ENCODE measurements at places on chromosomes 13 and 19.

DNA sequence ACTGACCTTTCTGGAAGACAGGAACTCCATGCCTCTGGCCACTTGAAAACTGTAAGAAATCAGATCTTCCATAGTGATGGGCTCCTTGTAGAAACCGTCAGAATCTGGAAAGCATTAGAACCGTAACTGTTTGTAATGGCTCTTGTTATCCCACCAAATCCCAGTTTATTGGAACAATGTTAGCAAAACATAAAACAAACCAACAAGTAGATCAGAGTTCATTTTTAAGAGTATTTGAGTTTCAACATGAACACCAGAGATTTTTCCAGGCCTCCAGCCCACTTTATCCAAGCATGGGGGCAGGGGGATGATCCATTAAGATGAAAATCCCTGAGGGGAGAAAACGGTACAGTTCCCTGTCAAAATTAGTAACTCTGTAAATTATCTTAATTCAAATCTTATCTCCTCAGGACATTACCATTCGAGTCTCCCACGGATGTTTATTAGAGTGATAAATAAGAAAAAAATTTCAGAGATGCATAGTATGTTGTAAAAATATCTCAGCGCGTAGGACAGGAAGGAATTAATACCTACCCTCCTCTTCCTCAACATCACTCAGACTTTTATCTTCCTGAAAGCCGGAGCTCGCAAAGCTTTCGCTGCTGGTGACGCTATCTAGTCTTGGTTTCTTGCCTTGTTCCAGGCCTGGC lies 172.5 kb downstream of the FLT1 start:
- DNase-seq, result no peak
- no peak overlapping the region for H3K27ac ChIP-seq
- no peaks in the 10 kb centered on the region for H3K27me3 ChIP-seq

DNA sequence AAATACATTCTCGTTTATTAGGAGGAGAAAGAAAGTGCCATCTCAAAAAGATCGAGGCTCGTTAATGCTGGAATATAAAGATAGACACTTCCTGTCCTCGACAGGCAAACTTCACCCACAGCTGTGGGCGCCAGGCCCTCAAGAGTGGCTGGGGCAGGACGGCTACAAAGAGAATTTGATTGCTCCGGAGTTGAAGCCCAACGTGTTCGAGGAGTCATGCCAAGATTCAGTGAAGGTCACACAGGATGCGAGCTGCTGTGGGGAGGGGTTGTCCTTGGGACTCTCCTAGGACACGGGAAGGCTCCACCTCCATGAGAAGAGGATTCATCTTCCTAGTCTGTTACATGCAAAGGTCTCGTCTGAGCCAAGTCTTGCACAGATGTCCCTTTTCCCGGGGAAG lies 16.3 kb upstream of the PTPRS start:
- no peaks in the 10 kb centered on the region for H3K4me1 ChIP-seq
- H3K27me3 ChIP-seq, result peaks cover 84% of the 10 kb centered on the region
- no peak overlapping the region for H3K27ac ChIP-seq
- H3K4me3 ChIP-seq, result no peak overlapping the region
- DNase-seq, result no peak

GRCh38 chr13:93244141-93244917 lies 17.7 kb downstream of the GPC6 start:
- no peaks in the 10 kb centered on the region for H3K27me3 ChIP-seq
- peaks cover 7% of the 10 kb centered on the region for H3K4me1 ChIP-seq
- peak overlapping the region; percentile 63 for H3K27ac ChIP-seq
- H3K36me3 ChIP-seq, result no peaks in the 10 kb centered on the region
- peak overlapping the region; percentile 58 for H3K4me3 ChIP-seq

DNA sequence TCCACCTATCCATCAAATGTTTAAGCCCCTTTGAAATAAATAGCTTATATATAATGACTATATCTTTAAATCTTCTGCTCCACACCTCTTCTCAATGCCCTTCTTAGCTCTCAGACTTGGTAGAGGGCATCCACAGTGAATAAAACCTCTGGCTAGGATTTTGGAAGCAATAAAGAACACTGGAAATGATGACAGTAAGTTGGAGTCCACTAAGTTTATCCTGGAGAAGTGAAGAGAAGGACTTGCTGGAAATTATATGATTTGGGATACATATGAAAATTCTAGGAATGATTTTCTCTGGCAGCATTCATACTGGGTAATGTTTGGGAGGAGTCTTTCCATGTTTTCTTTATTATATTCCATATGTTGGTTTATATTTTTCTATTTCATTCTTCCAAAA lies 133.5 kb upstream of the KL start:
- no peak overlapping the region for H3K27ac ChIP-seq
- H3K27me3 ChIP-seq, result no peaks in the 10 kb centered on the region
- H3K4me1 ChIP-seq, result no peaks in the 10 kb centered on the region

DNA sequence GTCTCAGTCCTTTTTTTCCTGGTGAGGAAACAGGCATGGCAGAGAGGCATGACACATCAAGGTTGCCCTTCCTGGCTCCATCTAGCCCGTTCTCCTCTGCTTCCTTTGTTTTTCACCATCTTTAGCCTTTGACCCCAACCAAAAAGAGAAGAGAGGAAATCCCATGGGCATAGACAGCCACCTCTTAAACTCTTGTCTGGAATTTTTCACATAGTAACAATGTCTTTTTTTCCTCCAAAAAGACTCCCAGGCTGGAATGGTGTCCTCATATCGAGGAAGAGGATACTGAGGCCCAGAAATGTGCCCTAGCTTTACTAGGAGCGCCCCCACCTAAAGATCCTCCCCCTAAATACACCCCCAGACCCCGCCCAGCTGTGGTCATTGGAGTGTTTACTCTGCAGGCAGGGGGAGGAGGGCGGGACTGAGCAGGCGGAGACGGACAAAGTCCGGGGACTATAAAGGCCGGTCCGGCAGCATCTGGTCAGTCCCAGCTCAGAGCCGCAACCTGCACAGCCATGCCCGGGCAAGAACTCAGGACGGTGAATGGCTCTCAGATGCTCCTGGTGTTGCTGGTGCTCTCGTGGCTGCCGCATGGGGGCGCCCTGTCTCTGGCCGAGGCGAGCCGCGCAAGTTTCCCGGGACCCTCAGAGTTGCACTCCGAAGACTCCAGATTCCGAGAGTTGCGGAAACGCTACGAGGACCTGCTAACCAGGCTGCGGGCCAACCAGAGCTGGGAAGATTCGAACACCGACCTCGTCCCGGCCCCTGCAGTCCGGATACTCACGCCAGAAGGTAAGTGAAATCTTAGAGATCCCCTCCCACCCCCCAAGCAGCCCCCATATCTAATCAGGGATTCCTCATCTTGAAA lies at the start of gene GDF15:
TSS of gene GDF15 (plus strand) at position 484 of the 868 bp plus-strand sequence. CDS start at position 516, 32 bp downstream.
- H3K4me1 ChIP-seq, result peaks cover 20% of the 10 kb centered on the region
- peak; percentile 80 for DNase-seq
- no peaks in the 10 kb centered on the region for H3K36me3 ChIP-seq
- H3K4me3 ChIP-seq, result no peak within 1 kb of the TSS
- no peaks in the 10 kb centered on the region for H3K27me3 ChIP-seq

DNA sequence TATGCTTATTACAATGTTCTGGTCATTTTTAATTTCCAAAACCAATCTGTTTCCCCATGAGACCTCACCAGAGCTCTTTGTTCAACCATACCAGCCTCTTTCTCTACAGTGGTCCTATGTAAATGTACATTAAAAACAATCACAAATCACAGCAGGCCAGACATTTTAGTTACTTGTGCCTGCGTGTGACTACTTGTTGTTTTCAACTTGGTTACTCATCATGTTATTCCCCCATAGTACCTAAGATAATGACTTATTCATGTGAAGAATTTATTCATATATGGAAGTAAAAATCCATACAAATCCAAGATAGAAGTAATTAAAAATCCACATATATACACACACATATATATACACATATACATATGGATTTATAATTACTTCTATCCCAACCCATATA lies 379.6 kb downstream of the SLITRK6 start:
- H3K36me3 ChIP-seq, result no peaks in the 10 kb centered on the region
- H3K27me3 ChIP-seq, result no peaks in the 10 kb centered on the region
- H3K4me1 ChIP-seq, result no peaks in the 10 kb centered on the region

DNA sequence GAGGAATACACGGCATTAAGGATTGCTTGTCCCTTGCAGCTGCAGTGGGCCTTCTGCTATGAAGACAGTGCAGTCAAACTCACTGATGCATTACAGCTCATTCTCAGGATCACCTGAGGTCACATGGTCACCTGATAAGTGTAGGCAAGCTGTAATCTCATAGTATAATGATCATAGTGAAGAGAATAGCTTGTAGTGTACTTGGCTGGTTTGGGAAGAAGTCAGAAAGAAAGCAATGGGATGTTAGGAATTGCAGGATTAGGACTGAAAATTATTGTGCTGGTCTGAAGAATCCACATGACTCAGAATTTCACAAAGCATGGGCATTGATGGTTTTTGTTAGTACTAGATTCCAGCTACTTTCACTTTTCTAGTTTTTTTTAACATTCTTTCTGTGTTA lies 76.7 kb downstream of the MBNL2 start:
- no peak for DNase-seq
- H3K36me3 ChIP-seq, result no peaks in the 10 kb centered on the region
- H3K4me3 ChIP-seq, result no peak overlapping the region
- H3K27ac ChIP-seq, result no peak overlapping the region
- no peaks in the 10 kb centered on the region for H3K27me3 ChIP-seq

DNA sequence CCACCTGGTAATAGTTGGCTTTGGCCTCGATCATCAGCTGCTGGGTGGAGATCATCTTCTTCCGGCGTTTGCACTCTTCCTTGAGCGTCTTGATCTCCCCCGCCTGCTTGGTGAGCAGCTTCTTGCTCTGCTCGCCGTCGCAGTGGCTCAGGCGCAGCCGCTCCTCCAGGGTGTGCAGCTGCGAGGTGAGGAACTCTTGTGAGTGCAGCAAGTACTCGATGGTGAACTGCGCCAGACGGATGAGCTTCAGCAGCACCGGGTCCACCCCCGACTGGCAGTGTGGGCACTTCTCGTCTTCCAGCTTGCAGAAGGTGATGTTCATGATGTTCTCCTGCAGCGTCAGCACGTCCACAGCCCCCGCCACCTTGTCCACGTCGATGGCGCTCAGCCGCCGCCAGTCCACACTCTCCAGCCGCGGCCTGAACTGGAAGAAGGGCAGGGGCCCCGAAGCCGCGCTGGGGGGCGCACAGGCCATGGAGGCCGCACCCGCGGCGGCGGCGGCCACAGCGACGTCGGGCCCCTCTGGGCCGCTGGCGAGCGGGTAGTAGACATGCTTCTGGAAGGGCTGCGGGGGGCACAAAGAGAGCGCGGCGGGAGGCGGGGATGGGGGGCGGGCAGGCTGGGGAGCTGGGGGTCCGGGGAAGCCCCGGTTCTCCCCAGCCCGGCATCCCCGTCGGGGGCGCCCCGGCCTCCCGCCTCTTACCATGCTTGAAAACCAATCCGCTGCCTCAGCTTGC lies 3.0 kb downstream of the DZIP1 start:
- H3K4me3 ChIP-seq, result peak overlapping the region; percentile 70
- H3K27me3 ChIP-seq, result no peaks in the 10 kb centered on the region
- no peak for DNase-seq
- peaks cover 22% of the 10 kb centered on the region for H3K4me1 ChIP-seq

DNA sequence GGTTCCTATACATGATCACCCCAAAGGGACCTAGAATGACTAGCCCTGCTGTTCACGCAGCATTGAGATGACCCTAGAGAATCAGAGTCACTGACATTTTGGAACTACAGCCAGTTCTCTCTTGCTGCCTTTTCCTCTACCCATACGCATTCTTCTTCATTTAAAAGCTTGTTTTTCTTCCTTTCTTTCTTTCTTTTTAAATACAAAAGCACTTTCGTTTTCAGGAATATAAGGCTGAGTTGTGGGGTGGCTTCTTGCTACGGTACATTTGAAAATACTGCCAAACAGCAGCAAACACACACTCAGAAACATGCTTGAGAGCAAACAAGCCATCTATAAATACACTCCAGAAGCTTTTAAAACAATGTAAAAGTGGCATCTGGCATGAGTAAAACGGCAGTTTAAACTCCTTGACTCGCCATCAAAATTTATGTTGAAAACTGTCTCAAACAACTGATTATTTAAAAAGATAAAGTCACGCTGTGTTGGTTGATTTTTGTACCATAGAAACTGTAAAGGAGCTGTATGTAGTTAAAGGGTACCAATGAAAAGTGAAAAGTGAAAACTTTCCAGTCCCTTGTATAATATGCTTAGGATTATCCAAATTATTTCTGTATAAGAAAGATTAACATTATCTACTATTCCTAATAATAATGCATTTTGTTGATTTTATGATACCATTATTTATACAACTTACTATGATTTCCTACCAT lies 95.6 kb downstream of the PCDH9 start:
- H3K4me3 ChIP-seq, result no peak overlapping the region
- H3K27ac ChIP-seq, result no peak overlapping the region
- no peaks in the 10 kb centered on the region for H3K36me3 ChIP-seq
- DNase-seq, result no peak
- H3K4me1 ChIP-seq, result no peaks in the 10 kb centered on the region
- H3K27me3 ChIP-seq, result no peaks in the 10 kb centered on the region

- no peak for DNase-seq
- no peaks in the 10 kb centered on the region for H3K4me1 ChIP-seq
- H3K4me3 ChIP-seq, result no peak overlapping the region
- no peaks in the 10 kb centered on the region for H3K36me3 ChIP-seq
Observed at GRCh38 chr13:112069845-112070251, 2.9 kb downstream of the SOX1 start.

GRCh38 chr13:113288880-113289279 lies 8.2 kb upstream of the LAMP1 start:
- no peaks in the 10 kb centered on the region for H3K4me1 ChIP-seq
- peaks cover 29% of the 10 kb centered on the region for H3K27me3 ChIP-seq
- H3K4me3 ChIP-seq, result no peak overlapping the region
- no peak overlapping the region for H3K27ac ChIP-seq
- H3K36me3 ChIP-seq, result no peaks in the 10 kb centered on the region

DNA sequence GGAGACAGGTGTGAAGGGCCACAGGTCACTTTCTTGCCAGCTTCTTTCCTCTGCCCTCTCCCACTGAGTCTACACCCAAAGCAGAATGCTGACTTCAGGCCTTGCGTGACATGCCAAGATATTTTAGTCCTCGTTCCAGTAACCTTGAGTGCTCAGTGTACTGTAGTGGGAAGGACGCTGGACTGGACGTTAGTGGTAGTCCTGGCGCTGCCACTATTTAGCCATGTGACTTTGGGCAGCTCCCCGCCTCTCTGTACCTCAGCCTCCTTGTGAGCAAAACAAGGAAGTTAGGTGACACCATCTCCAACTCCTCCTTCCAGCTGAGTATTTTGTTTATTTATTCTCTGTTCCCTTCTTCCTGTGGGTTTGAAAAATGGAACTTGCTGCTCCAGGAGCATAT lies 86.1 kb downstream of the FRY start:
- peak; percentile 93 for DNase-seq
- peaks cover 78% of the 10 kb centered on the region for H3K4me1 ChIP-seq
- no peak overlapping the region for H3K4me3 ChIP-seq
- peak overlapping the region; percentile 72 for H3K27ac ChIP-seq
- no peaks in the 10 kb centered on the region for H3K27me3 ChIP-seq

GRCh38 chr13:30303269-30303668 lies 4.1 kb downstream of the KATNAL1 start:
- H3K27me3 ChIP-seq, result no peaks in the 10 kb centered on the region
- no peak overlapping the region for H3K4me3 ChIP-seq
- H3K4me1 ChIP-seq, result no peaks in the 10 kb centered on the region
- peak overlapping the region; percentile 25 for H3K27ac ChIP-seq
- no peaks in the 10 kb centered on the region for H3K36me3 ChIP-seq

- no peaks in the 10 kb centered on the region for H3K4me1 ChIP-seq
- no peaks in the 10 kb centered on the region for H3K27me3 ChIP-seq
- no peak for DNase-seq
Observed at GRCh38 chr13:23918208-23918607, 20.9 kb upstream of the C1QTNF9B start.

- no peak overlapping the region for H3K27ac ChIP-seq
- H3K4me1 ChIP-seq, result no peaks in the 10 kb centered on the region
- H3K36me3 ChIP-seq, result no peaks in the 10 kb centered on the region
- no peaks in the 10 kb centered on the region for H3K27me3 ChIP-seq
- H3K4me3 ChIP-seq, result no peak overlapping the region
- DNase-seq, result no peak
Observed at GRCh38 chr13:36377826-36378468, 31.8 kb upstream of the SPART start.

All from tibial artery (tissue), 4 donors.